ENCODE measurements at places on chromosomes 12 and 14.

GRCh38 chr14:56115334-56115870 lies 2.8 kb upstream of the PELI2 start:
- no peak for DNase-seq

DNA sequence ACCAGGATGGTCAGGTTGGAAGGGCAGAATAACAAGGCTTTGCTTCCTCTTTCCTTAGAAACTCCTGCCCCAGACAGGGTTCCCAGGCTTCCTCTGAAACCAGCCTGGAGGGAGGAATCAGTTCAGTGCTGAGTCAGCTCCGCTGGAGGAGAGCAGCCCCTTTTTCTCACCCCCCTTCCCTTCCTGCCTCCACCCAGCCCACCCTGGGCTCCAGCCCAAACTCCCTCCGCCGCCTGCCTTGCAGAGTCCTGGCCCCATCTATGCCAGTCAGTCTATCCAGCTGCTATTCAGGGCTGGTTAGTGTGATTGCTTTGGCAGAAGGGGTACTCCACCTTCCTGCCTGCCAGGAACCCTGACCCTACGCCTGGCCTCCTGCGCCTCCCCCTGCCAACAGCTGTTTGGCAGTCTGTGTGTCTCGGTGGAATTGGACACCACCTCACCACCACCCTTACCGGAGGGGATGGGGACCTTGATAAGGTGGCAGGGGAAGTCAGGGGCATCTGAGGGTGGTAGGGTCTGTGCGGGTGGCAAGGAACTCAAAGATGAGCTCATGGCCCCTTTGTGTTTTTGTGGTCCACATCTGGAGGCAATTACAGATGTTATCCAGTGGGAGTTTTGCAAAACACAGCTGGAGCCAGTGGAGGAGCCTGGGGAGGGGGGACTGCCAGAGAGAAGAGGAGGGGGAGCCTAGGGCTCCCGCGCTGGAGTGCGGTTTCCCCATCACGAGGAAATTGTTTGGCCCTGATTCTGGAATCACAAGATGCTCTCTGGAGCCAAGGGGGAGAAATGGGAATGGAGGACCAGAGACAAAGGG lies 12.2 kb downstream of the MMP14 start:
- DNase-seq: no peak

DNA sequence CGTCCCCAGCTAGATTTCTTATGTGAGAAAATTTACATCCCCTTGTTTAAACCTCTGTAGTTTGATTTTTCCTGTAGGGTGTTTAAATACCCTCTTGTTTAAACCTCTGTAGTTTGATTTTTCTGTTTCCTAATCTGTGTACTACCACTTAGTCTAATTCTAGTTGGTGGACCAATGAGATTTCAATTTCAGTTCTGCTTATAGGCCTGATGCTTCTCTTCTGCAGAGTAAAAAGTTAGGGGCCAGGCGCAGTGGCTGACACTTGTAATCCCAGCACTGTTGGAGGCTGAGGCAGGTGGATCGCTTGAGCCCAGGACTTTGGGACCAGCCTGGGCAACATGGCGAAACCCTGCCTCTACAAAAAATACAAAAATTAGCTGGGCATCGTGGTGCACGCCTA lies 11.5 kb downstream of the UBC start:
- DNase-seq: no peak

DNA sequence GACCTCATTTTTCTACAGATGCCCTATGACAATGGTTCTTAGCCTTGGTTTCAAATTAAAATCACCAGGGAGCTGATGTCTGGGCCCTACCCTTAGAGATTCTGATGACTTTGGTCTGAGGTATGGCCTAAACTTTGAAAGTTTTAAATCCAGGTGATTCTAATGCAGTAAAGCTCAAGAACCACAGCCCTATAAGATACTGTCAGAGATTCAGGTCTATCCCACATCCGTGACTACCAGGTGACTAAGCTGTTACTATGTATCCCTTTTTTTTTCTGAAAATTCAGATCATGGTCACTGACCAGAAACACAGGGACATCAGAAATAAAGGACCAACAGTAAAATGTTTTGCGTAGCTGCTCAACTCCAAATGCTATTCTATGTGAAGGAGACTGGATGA lies 148.8 kb upstream of the BMP4 start:
- DNase-seq: no peak

DNA sequence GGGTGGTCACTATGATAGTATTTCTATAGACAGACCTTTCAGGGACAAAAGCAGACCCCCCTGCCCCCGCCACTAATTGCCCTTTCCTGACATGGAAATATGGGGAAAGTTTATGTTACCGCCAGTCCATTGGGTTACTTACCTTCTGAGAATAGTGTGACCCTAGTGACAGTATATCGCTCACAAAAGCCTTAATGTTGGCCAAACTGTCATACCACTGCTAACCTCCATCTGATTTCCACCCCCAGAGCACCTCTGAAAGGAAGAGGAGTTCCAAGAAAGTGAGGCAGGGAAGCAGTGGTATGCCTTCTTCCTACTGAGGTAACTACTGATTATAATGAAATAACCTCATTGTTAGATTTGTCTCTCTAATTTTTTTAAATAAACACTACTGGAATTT lies 67.5 kb upstream of the CCDC91 start:
- DNase-seq: no peak

DNA sequence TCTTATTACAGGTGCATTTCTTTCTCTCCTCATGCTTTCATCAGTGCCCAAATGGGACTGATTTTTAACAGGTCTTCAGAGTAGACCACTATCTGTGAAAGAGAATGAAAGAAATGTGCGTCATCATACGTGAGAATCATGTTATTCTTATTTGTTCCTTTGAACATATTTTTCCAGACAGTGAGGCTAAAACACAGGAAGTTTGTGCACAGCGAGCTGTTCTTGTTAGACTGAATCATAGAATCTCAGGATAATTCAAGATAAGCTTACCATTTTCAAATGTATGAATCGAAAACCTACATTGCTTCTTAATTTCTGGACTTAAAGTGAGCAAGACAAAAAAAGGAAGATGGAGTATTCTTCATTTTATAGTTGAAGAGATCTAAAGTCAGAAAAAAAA lies 383.1 kb downstream of the EGLN3 start:
- DNase-seq: no peak

DNA sequence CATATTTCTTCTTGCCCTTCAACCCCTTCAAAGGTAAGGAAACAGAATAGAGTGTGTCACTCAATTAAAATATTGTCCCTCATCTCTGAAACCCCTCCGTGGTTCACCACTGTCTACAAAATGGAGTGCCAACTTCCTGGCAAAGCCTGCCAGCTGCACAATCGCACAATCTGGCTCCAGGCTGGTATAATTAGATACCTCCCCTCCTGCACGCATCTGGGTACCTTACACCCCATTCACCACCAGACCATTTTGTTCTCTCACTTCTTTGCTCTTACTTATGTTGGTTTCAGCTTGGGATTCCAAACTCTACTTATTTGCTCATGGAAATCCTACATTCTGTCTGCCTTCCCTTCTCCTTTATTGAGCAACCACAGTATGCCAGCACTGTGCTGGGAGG lies 314.9 kb downstream of the NUAK1 start:
- DNase-seq: no peak

DNA sequence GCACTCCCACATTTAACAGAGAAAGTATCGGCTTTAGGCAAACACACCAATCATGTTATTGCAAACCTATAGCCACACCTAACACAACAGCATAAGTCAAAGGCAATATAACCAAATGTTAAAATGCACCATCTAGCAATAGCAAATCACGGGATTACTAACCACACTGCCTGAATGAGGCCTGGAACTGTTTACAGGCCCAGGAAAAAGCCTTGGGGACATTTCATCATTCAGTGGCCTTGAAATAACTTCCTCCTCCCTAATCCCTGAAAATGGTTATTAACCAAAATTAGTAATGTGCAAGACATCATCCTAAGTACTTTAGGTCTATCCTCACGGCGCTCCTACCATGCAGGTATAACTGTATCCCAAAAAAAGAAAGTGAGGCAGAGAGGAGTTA lies 2.3 kb downstream of the GALC start:
- no peak for DNase-seq

DNA sequence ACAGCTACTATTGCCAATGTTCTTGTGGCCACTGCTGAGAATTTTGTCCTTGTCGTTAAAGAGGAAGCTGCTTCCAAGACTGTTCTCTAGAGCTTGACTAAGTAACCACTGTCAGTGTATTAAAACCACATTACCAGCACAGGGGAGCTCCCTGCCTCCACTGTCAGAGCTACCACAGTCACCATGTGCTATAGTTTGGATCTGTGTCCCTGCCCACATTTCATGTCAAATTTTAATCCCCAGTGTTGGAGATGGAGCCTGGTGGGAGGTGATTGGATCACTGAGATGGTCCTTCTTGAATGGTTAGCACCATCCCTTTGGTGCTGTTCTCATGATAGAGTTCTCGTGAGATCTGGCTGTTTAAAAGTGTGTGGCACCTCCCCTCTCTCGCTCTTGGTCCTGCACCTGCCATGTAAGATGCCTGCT lies 23.2 kb upstream of the RAP1B start:
- no peak for DNase-seq

GRCh38 chr14:59150990-59151389 lies 37.5 kb upstream of the DAAM1 start:
- no peak for DNase-seq

DNA sequence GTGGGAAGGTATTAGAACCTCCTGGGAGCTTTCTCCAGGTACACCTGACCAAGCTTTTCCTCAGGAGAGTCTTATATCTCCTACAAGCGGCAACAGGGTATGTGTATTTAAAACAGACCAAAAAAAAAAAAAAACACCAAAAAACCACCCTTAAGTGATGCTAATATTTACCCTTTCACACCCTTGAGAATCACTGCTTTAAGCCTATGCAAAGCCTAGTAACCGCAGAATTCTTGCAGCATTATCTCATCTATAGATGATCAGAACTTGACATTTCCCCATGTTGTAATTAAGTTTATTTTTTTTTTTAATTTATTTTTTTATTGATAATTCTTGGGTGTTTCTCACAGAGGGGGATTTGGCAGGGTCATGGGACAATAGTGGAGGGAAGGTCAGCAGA lies 19.3 kb downstream of the ZNF641 start:
- no peak for DNase-seq

DNA sequence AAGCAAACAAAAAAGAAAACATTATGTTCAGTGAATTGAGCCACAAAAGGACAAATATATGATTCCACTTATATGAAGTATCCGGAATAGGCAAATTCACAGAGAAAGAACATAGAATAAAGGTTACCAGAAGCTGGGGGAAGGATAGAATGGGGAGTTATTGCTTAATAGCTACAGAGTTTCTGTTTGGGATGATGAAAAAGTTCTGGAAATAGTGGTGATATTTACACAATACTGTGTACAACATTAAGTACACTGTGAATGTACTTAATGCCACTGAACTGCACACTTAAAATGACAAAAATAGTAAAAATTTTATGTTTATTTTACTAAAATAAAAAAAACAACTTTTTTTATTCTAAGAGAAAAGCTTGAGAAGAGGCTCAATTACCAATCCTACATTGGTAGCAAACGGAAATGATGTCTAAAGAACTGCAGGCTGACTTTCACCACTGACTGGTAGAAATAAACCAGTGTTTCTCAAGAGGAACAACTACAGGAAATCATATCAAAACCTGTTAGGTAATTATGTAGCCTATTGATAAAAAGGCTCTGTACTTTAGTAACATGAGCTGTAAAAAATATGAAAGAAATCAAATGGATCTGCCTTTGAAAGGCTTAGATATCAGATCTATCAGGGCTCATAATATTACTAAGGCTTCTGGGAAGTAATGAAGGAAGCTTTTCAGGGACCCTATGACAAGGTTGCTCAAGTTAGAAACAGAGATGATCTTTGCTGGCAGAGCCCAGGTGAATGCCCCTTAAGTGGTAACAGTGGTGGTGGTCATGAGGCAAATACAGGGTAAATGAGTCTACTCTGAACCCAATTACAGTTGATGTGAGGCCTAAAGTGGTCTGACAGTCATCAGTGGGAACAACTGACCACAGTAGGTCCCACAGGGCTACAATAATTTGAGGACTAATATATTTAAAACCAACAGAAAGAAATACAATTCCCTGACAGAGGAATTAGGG lies 41.3 kb downstream of the BAZ1A start:
- no peak for DNase-seq

GRCh38 chr12:15863372-15863771 lies 18.8 kb upstream of the STRAP start:
- no peak for DNase-seq

DNA sequence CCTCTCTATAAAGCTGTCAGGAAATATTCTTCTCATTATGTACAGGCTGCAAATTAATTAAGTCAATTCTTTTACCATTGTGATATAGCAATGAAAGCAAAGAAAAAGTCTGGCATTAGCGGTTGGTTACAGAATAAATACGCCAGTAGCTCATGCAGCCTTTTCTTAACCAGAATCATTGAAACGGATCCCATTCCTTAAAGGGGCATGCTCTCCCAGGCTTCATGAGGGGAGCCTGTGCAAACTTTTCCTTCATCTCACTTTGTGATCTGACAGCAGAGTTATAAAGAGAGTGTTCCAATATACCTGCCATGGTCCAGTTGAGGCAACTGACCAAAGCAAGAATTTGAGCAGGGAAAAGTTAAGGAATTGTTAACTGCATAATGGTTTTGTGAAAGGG lies 337.7 kb downstream of the EMP1 start:
- DNase-seq: no peak

- DNase-seq: no peak
These were observed 103.0 kb downstream of the RIMBP2 start for GRCh38 chr12:130613131-130613530.

DNA sequence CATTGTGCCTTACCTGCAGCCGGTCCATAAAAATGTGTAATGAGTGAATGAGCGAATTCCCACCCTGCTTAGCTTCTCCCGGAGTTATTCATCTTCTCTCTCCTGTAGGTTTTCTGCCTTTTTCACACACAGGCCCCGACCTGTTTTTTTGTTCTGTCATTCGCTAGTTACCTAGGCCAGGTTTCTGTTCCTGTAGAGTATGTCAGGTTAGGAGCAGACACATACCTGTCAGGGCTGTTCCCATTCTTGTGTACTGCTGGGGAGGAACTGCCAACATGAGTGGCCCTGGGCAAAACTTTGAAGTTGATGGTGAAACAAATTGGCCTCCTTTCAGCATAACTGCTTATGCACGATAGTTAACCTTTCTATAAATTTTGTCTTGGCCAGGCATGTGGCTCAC lies 140.1 kb downstream of the SYNE2 start:
- DNase-seq: no peak

GRCh38 chr12:110778833-110779577 lies 36.3 kb upstream of the PPP1CC start:
- no peak for DNase-seq

GRCh38 chr12:109873653-109874052 lies 6.7 kb downstream of the GLTP start:
- no peak for DNase-seq

DNA sequence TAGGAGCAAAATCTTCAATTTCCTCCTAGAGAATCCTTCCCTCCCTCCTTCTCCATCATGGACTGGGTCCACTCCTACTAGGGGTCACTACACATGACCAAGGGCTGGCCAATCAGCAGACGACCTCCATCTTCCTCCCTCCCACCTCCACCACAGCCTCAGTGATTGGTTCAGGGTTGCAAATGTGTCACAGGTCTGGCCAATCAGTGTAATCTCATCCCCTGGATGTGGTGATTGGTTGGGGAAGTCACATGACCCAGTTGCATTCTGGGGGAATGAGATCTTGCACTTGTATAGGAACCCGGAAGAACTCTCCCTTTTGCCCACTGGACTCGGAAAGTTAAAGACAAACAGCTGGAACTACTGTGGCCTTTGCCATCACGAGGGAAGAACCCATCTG lies 169.2 kb downstream of the PIWIL1 start:
- DNase-seq: no peak
